ENCODE measurements at places on chromosomes 4 and X.

DNA sequence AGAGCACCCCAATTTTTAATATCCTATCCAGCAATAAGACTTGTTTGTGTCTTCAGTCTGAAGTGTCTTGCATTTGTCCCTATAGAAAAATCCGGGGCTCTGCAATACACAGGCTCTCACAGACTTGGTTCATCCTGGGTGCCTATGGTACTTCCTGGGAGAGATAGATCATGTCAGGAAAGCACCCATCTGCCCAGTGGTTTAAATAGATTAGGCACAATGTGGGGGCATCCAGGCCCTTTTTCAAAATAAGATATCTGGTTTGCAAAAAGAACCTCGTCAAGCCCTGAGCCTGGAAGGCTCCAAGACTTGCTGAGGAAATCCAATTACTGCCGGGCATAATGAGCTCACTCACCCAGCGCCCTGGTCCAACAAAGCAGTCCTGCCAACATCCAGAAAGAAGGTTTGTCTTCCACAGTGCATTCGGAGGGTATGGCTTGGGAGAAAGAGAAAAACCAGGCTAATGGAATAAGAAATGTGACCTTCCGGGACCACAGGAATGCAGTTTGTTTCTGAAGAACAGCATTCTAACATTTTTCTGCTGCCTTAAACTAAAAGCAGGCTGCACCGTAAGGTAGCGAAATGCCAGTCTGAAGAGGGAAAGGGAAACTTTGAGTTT is 11.6 kb downstream of the JAKMIP1 start:
- no peak for DNase-seq

DNA sequence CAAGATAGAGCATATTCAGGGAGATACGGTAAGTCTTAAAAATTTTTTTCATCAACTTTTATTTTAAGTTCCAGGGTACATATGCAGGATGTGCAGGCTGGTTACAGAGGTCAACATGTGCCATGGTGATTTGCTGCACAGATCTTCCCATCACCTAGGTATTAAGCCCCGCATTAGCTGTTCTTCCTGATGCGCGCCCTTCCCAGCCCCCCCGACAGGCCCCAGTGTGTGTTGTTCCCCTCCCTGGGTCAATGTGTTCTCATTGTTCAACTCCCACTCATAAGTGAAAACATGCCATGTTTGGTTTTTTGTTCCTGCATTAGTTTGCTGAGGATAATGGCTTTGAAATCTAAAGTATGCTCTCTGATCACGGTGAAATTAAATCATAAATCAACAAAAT is 64.2 kb downstream of the HPRT1 start:
- DNase-seq: no peak

DNA sequence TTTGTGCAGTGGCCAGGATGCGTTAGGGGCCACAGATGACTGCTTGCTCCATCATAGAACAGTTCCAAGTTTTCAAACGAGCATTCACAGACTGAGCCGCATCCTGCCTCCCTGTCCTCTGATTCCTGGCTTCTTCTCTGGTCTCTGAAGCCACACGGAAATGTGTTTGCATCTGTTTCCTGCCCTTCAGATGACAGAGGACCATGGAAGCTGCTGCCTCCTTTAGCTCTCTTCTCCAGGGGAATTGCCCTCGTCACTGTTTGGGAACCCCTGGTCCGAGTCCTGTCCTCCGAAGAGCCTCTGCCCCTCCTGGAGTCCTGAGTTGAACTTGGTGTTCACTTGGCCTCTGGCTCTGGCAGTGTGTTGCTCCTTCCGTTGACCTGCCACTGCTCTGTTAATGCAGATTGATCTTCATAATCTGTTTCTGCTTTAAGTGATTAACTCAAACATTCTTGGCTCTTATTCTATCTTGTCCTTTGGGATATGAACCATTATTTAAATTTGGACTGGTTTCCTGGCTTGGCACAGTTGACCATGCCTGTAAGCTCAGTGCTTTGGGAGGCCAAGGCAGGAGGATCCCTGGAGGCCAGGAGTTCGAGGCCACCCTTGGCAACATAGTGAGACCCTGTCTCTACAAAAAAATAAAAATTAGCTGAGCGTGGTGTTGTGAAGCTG is 96.0 kb downstream of the PTTG2 start:
- DNase-seq: no peak

GRCh38 chr4:25089051-25089763 is 58.5 kb upstream of the LGI2 start:
- no peak for DNase-seq

- DNase-seq: no peak
Measured at GRCh38 chrX:44903830-44904530, 31.0 kb downstream of the KDM6A start.

GRCh38 chr4:27090406-27090805 is 229.8 kb downstream of the STIM2 start:
- no peak for DNase-seq

GRCh38 chr4:159117968-159118367 is 15.1 kb downstream of the RAPGEF2 start:
- no peak for DNase-seq

DNA sequence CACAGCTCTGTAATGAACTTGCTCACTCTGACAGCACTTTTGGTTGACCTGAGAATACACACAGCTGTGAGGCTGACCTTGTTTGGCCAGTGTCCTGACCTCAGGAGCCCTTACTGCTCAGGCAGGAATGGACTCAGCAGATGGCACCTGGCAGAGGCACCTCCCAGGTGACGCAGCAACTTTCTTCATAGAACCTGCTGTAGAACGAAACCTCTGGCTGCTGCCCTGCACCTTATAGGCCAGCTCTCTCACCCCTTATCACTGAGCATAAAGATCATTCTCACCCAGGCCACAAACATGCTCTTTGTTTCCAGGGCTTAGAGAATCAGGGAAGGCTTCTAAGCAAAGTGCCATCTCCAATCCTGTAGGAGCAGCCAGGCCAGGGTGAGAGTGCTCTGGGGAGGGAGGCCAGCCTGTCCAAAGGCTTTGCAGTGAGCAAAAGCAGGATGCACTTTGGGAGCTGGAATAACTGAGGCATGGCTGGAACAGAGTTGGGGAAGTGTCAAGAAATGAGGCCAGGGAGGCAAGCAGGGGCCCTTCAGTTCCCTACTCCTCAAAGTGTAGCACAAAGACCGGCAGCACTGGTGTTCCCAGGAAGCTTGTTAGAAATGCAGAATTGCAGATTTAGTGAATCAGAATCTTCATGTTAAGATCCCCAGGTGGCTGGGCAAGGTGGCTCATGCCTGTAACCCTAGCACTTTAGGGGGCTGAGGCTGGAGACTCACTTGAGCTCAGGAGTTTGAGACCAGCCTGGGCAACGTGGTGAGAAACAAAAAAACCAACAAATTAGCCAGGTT is 13.3 kb upstream of the CENPU start:
- no peak for DNase-seq

GRCh38 chrX:30577362-30577991 is at the start of gene TASL:
Gene TASL, minus strand, starts transcription at chrX:30577766. Its CDS starts 17,411 bp downstream, at chrX:30560355.
- peak; percentile 39 for DNase-seq

DNA sequence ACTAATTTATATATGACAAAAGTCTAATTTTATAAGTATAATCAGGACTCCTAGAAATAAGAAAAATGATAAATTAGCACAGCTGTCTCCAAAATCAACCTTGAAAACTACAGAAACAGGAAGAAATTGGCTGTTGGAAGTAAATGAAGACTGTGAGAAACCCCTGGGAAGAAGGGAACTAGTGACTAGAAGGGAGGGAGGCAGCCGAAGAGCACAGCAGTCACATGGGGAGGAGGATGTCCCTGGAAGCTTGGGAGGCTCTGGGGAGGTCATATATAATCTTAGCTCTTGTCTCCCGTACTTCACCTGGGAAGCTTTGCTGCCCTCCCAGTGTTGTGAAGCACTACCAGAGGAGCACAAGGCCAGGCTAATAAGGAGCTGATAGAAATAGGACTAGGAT is 8.9 kb upstream of the TMA16 start:
- DNase-seq: no peak

GRCh38 chrX:10077425-10078188 is 79.2 kb upstream of the CLCN4 start:
- DNase-seq: no peak

- DNase-seq: no peak
Measured at GRCh38 chr4:173526724-173527102, 3.3 kb downstream of the HAND2 start.

DNA sequence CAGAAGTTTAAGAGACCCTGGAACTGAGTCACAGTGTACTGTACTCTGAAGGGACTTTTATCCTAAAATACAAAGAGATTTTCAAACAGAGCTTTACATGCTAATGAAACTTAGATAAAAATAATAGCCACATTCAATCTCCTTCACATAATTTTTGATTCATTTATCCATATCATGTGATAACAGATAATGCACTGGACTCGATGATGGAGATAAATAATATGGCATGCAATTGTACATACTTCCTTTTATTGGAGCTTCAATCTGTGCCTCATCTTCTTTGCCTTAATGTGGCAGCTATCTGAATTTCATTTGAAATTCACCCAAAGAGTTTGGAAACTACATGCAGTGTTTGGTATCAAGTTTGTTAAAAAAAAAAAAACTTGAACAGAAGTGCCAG is 390.6 kb downstream of the CFAP47 start:
- no peak for DNase-seq

DNA sequence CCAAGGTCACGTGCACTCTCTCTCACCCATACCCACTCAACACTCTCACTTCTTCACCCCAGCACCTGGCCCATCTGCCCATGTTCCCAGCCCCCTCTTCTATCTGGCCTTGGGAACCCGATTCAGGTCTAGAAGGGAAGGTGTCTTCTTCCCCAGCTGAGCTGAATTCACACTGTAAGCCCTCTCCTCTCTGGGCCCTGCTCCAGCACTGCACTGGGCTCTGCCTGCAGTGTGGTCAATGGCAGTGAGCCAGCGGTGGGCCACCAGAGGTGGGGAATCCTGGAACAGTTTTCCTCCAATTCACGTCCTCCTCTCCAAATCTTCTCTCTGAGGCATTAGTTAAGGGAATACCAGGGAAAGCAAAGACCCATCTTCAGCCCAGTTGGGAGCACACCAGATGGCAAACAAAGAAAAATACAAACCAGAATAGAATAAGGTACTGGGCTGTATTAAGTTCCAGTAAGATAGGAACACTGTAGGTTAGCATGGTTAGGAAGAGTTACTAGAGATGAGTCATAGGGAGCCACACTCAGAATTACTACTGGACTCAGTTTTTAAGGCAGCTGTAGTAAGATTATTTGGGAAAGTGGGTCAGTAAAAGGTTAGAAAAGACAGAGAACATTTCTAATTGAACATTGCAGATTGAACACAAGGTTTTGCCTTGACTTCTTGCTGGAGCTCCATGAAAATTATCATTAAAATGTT is 5.0 kb downstream of the AWAT2 start:
- no peak for DNase-seq

DNA sequence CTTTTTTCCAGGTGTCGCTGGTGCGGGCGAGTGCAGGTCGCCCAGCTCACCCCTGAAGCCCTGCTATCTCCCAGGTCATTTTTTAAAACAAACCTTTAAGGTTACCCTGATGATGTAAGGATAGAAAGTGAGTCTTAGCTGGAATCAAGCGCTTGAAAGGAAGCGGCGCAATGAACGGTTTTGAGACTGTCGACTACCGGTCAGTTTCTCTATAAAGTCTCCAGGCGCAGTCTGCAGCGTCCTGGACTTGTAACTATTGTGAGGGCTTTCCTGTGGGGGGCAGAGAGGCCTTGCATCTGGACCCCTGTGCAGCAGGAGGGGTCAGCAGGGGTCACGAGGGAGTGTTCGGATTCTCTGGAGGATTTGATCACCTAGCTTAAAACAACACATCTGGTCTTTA is 1.6 kb downstream of the KIT start:
- no peak for DNase-seq

- no peak for DNase-seq
Measured at GRCh38 chrX:12174358-12174757, 36.1 kb downstream of the FRMPD4 start.

DNA sequence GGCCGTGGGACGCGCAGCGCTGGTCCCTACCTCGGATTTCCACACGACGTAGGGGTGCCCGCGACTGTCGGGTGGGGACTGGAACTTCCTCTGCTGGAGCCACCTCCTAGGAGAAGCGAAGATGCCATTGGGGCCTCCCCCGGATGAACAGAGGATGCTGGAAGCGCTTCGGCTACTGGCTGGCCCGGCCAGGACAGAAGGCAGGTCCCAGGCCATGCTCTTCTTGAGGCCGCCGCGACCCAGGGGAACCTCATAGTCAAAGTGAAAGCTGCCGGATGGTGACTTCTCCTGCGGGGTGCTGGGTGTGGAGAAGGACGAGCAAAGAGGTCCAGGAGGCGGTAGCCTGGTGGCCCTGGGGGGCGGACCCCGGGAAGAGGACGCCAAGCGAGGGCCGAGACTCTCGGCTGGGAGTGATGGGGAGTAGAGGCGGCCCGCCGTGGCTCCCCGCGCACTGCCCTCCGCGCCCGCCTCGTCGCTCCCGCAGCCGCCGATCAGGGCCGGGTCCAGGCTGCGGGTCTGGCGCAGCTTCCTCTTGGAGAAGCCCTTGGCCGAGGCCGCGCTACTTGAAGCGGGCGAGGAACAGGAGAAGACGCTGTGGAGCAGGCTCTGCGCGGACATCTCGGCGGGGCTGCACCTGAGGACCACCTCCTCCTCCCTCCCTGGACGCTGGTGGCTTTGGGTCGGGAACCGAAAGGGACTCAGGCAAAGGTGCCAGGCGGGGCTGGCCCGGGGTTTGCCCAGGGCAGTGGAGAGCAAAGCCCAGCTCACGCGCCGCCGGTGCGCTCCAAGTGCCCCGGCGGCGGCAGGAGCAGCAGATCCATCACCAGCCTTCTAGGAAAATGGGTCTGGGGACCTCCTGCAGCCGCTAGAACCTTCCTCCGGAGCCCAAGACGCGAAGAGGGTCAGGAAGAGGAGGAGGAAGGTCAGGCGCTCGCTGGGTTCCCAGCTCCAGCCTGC is 1.2 kb downstream of the ARHGAP6 start:
- DNase-seq: no peak

DNA sequence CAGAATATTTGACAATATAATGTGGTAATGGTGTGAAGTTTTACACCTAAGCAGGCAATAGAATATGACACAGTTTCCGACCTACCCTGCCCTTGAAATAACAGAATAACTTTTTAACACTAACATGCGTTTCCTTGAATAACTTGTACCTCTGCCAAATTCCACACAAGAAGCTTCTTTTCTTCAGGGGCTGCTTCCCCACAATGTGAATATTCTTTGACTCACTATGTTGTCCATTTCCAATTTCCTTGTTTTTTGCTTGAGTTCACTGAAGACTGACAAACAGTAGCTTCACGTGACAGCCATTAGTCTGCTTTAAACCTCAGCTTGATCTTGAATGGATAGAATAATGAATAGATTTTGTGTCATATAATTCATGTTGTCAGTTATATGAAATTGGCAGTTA is 14.3 kb downstream of the SHROOM3 start:
- no peak for DNase-seq

Data from activated T-helper 1 cell treated with anti-CD3 and anti-CD28 coated beads, Interleukin-12 subunit alpha, Interleukin-12 subunit beta, Interleukin-2, Interleukin-4 antibody, amounts not matched to agents 30 ng/mL and 10 ng/mL and 1 ng/mL, durations not matched to agents 14 hours and 24 hours and 36 hours (primary cell).